ENCODE measurements at places on chromosomes 7 and 10. TPM values are rescaled to one million over a fixed set of nuclear protein-coding genes. Genes with fewer than 3 reads are reported as not detected.

DNA sequence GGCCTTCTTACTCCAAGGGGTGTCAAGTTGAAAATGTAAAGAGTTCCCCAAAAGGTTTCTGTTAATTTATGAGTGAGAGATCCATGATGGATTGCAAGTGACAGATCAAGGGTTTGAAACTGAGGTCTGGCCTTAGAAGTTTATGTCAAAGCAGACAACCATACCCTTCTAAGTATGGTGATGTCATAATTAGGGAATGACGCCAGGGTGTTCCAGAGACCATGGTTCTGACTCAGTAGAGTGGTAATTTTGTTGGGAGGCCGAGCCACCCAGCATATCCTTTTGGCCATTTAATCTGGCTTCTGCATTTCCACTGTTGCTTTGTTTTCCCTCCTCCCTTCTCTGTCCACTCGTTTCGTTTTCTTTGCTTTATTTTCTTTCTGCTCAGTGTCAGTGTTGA lies 2.7 kb downstream of the TRUB1 start:
- DNase-seq = no peak
- H3K27ac ChIP-seq = no peak overlapping the region
- H3K36me3 ChIP-seq = peaks cover 3% of the 10 kb centered on the region
- no peak overlapping the region for H3K4me3 ChIP-seq

GRCh38 chr7:101557421-101557820 lies 71.7 kb downstream of the MYL10 start:
- DNase-seq = peak; percentile 35
- H3K27ac ChIP-seq = no peak overlapping the region
- no peaks in the 10 kb centered on the region for H3K36me3 ChIP-seq
- no peak overlapping the region for H3K4me3 ChIP-seq
- no peaks in the 10 kb centered on the region for H3K4me1 ChIP-seq

- H3K27me3 ChIP-seq = no peaks in the 10 kb centered on the region
- no peaks in the 10 kb centered on the region for H3K36me3 ChIP-seq
- H3K4me3 ChIP-seq = no peak overlapping the region
- H3K4me1 ChIP-seq = no peaks in the 10 kb centered on the region
Measured at GRCh38 chr7:110534241-110534931, 556.5 kb upstream of the LRRN3 start.

GRCh38 chr7:3955751-3956696 lies 655.0 kb downstream of the SDK1 start:
- no peaks in the 10 kb centered on the region for H3K4me1 ChIP-seq
- no peak for DNase-seq
- no peak overlapping the region for H3K27ac ChIP-seq
- no peak overlapping the region for H3K4me3 ChIP-seq
- H3K27me3 ChIP-seq = no peaks in the 10 kb centered on the region

CALML5 gene
- not detected for total RNA-seq

DNA sequence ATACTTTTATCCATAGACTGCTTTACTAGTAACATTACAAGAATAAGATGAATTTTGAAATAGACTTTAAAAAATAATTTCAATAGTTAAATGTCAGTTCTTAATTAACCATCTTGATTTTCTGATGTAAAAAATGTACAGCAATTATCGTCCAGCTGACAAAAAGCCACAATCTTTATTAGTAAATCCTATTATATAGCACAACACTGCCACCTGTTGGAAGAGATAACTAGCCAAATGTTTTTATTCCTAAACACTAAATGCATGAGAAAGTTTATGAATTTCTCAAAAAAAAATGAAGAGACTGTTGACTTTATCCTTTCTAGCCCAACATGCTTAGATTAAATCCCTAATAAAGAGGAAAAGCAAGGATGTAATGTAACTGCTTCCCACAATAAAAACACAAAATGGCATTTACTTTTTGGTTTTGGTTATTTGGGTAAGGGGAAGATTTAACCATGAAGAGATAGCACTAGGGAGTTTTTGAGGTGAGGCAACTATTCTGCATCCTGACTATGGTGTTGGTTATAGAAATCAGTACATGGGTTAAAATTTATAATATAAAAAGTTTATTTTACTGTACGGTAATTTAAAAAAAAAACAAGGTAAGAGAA lies 8.0 kb downstream of the COA1 start:
- H3K36me3 ChIP-seq = no peaks in the 10 kb centered on the region
- peaks cover 30% of the 10 kb centered on the region for H3K4me1 ChIP-seq
- H3K27ac ChIP-seq = no peak overlapping the region
- no peak overlapping the region for H3K4me3 ChIP-seq

- H3K4me3 ChIP-seq = no peak overlapping the region
- H3K27ac ChIP-seq = no peak overlapping the region
- no peaks in the 10 kb centered on the region for H3K36me3 ChIP-seq
- no peaks in the 10 kb centered on the region for H3K27me3 ChIP-seq
- DNase-seq = no peak
Measured at GRCh38 chr10:122407375-122408125, 33.0 kb downstream of the PLEKHA1 start.

DNA sequence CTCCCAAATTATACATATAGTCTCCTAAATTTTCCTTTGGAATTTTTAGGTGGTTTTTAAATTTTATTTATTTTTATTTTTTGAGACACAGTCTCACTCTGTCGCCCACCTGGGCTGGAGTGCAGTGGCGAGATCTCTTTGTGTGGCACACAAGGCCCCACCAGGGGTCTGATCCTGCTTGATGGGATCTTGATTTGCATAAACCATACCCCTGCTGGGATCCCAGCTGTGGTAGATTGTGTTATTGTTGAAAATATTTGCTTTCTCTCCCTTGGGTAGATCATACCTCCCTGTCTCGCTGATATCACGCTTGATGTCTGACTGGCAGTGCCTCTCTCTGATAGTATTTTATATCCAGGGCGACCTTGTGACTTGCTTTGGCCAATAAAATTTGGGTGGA lies 5.6 kb upstream of the MUC3A start:
- H3K4me1 ChIP-seq = no peaks in the 10 kb centered on the region
- DNase-seq = no peak
- no peaks in the 10 kb centered on the region for H3K36me3 ChIP-seq
- H3K4me3 ChIP-seq = no peak overlapping the region
- peaks cover 3% of the 10 kb centered on the region for H3K27me3 ChIP-seq
- H3K27ac ChIP-seq = no peak overlapping the region

DNA sequence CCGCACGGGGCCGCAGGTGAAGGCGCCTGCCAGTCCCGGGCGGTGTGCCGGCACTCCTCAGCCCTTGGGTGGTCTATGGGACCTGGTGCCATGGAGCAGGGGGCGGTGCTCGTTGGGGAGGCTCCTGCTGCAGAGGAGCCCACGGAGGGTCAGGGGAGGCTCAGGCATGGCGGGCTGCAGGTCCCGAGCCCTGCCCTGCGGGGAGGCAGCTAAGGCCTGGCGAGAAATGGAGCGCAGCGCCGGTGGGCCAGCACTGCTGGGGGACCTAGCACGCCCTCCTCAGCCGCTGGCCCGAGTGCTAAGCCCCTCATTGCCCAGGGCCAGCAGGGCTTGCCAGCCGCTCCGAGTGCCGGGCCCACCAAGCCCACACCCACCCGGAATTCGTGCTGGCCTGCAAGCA lies 18.9 kb downstream of the AKR1E2 start:
- H3K36me3 ChIP-seq = no peaks in the 10 kb centered on the region
- no peak for DNase-seq
- H3K4me1 ChIP-seq = peaks cover 2% of the 10 kb centered on the region
- H3K27ac ChIP-seq = no peak overlapping the region
- no peak overlapping the region for H3K4me3 ChIP-seq

GRCh38 chr7:157926521-157927150 lies 589.8 kb downstream of the DNAJB6 start:
- H3K27ac ChIP-seq = no peak overlapping the region
- no peaks in the 10 kb centered on the region for H3K4me1 ChIP-seq
- H3K4me3 ChIP-seq = no peak overlapping the region

RNF148 gene
- not detected for total RNA-seq

DNA sequence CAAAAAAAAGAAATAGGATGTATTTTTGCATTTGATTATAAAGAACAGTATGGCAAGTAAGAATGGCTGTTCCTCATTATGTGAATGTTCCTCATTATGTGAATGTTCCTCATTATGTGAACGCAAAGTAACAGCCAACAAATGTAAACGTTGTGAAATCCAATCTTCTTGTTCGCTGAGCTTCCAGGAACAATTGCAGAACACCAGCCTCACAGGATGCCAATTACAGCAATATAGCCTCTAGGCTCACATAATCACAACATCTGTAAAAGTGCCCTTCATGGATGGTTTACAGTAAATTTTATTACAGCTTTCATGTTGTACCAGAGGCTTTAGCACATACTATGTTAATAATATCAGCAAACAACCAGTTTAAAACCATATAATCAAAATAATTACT lies 71.6 kb downstream of the THSD7A start:
- H3K36me3 ChIP-seq = no peaks in the 10 kb centered on the region
- no peaks in the 10 kb centered on the region for H3K4me1 ChIP-seq
- no peaks in the 10 kb centered on the region for H3K27me3 ChIP-seq
- H3K27ac ChIP-seq = no peak overlapping the region

- no peak overlapping the region for H3K27ac ChIP-seq
- H3K36me3 ChIP-seq = no peaks in the 10 kb centered on the region
- no peak overlapping the region for H3K4me3 ChIP-seq
- H3K27me3 ChIP-seq = no peaks in the 10 kb centered on the region
- no peak for DNase-seq
Measured at GRCh38 chr10:12346707-12347106, 2.6 kb upstream of the CAMK1D start.

- no peaks in the 10 kb centered on the region for H3K27me3 ChIP-seq
- H3K4me3 ChIP-seq = no peak overlapping the region
- no peak overlapping the region for H3K27ac ChIP-seq
- no peaks in the 10 kb centered on the region for H3K4me1 ChIP-seq
- H3K36me3 ChIP-seq = no peaks in the 10 kb centered on the region
- no peak for DNase-seq
Measured at GRCh38 chr10:78849115-78849514, 219.7 kb upstream of the ZMIZ1 start.

DNA sequence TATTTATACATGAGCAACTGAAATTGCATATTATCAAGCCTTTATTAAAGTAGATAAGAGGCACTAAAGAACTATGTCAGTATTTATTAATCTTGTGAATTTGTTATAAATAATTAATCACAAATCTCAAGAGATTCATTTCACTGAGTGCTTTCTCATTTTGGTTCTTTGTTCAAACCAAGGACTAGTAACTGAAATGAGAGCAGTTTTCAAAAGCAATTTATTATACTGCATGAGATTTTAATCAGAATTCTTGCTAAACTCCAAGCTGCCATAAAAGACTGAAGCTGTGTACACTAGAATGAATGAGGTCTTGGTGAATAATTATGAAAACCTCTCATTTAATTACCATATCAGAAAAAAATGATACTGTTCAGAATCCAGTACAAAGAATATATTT lies 224.8 kb upstream of the IMMP2L start:
- no peak for DNase-seq
- H3K4me3 ChIP-seq = no peak overlapping the region
- H3K27ac ChIP-seq = no peak overlapping the region

- H3K27ac ChIP-seq = no peak overlapping the region
- no peak overlapping the region for H3K4me3 ChIP-seq
- H3K4me1 ChIP-seq = peaks cover 8% of the 10 kb centered on the region
- H3K27me3 ChIP-seq = no peaks in the 10 kb centered on the region
Measured at GRCh38 chr7:113796557-113796956, 122.3 kb downstream of the PPP1R3A start.

- no peaks in the 10 kb centered on the region for H3K36me3 ChIP-seq
- no peak overlapping the region for H3K4me3 ChIP-seq
- no peaks in the 10 kb centered on the region for H3K27me3 ChIP-seq
- no peak for DNase-seq
- peaks cover 16% of the 10 kb centered on the region for H3K4me1 ChIP-seq
- H3K27ac ChIP-seq = no peak overlapping the region
Measured at GRCh38 chr10:50541921-50542320, 81.8 kb downstream of the SGMS1 start.

DNA sequence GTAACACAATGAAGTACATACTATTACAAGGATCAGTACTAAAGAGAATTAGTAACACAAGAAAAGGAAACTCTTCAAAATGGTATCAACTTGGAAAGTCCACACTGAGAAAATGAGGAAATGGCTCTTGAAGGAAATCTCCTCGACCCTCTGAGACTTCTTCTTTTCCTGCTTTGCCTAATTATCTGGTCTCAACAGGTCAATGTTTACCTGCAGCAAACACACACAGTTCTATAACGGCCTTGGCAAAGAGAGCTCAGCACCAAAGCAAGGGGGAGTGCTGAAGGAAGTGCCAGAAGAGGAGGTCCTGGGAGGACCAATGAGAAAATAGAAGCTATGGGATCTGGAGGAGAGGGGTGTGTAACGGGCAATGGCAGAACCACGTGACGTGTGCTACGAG lies 21.9 kb downstream of the CHCHD3 start:
- H3K4me3 ChIP-seq = no peak overlapping the region
- H3K4me1 ChIP-seq = peaks cover 49% of the 10 kb centered on the region
- no peaks in the 10 kb centered on the region for H3K27me3 ChIP-seq
- H3K36me3 ChIP-seq = no peaks in the 10 kb centered on the region
- DNase-seq = no peak

GRCh38 chr7:55975988-55976633 lies 11.7 kb downstream of the NIPSNAP2 start:
- no peak overlapping the region for H3K4me3 ChIP-seq
- no peak for DNase-seq

DNA sequence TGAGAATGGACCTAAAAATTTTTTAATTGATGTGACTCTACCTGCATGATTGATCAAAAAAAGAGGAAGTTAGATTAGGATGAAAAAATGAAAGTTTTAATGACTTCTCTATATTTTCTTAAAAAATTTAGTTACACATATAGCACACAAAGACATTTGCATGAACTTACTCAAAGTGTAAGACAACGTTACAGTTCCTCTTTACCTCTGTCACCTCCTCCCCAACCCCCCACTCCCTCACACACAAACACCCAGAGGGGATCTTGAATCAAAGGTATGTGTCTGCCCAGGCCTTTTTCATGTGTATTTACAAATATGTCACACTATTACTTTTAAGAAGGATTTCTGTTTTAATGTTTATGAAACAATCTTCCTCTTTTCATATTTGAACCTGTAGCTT lies 20.6 kb upstream of the CDCA7L start:
- no peak overlapping the region for H3K27ac ChIP-seq
- H3K27me3 ChIP-seq = no peaks in the 10 kb centered on the region
- H3K36me3 ChIP-seq = no peaks in the 10 kb centered on the region
- H3K4me3 ChIP-seq = no peak overlapping the region
- no peak for DNase-seq
- no peaks in the 10 kb centered on the region for H3K4me1 ChIP-seq

TEX47 gene
- total RNA-seq = not detected

MYOZ1 gene
- total RNA-seq = 1,915 TPM

DNA sequence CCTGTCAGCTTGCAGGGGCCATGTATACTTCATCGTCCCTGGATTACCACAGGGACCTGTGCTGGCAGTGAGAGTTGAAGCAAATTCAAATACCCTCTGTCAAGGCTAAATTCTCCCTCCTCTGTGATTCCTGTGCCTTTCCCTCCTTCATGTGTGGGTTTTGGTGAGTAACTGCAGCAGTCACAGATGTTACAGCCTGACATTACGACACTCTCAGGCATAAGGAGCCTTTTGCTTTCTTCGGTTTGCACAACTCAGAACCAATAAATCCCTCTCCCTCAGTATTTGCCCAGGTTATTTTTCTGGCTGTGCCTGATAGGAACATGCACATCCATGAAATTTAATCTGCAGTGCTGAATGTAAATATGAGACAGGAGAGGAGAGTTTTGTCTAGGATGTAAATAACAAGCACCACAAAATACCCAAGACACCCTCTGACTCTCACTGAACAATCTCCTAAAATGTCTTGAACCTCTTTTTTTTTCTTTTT lies 997.2 kb upstream of the GHITM start:
- no peaks in the 10 kb centered on the region for H3K27me3 ChIP-seq
- H3K4me3 ChIP-seq = no peak overlapping the region
- no peaks in the 10 kb centered on the region for H3K36me3 ChIP-seq
